Spleen (tissue), 13 donors: ENCODE measurements at places on chromosomes 7 and 10.

DNA sequence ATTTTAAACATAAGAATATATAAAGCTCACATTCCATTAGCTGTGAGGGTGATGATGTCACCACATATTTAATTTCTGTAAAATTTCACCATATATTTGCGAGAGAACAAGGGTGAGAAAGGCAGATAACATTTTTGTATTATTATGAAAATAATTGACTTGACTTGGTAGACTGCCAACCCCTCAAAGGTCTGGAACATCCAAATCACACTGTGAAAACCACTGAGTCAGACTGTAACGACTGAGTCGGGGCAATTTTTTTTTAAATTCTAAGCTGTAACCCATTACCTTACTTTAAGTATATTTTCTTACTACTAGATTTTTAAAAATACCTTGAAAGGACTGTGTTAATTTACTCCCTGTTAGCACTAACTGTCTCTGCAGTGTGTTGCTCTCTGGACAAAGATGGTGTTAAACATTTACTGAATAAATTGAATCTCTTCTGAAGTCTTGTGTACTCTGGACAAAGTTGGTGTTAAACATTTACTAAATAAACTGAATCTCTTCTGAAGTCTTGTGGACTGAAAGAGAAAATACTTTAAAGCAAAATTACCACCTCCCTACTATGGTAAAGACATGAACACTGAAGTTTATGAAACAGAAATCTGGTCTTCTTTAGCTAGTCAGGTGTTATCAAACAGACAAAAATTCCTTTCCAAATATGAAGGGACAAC is 14.1 kb downstream of the PDZD8 start:
- DNase-seq, result no peak

DNA sequence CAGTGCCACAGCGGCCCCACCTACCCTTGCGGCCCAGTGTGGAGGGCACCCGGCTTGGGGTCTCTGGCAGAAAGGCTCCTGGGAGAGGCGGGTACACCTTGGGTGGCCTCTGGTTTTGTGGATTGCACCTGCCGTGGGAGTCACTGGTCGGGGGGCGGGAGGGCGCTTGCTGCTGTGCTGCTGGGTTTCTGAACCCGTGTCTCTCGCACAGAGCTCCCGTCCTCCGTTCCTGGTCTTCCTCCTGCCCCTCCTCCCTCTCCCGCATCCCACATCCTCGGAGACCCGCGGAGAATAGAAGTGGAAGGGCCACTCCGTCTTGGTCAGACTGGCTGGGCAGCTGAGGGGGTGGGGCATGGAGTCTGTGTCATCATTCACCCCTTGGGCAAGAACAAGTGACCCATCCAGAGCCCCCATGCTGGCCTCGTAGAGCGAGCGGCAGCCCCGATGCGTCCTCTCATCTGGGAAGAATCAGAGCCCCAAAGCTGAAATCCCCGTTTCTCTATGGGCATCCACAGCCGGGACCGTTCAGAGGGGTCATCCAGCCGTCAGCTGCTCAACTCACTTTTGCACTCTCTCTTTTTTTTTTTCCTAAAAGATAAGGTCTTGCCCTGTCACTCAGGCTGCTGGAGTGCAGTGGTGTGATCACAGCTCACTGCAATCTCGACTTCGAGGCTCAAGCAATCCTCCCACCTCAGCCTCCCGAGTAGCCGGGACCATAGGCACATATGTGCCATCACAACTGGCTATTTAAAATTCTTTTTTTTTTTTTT is 4.0 kb downstream of the MAFK start:
- peak; percentile 78 for DNase-seq

- DNase-seq, result no peak
These were observed 168.6 kb downstream of the REEP3 start for GRCh38 chr10:63689768-63690167.

- DNase-seq, result no peak
These were observed 188.9 kb upstream of the KMT2E start for GRCh38 chr7:104825099-104825498.

DNA sequence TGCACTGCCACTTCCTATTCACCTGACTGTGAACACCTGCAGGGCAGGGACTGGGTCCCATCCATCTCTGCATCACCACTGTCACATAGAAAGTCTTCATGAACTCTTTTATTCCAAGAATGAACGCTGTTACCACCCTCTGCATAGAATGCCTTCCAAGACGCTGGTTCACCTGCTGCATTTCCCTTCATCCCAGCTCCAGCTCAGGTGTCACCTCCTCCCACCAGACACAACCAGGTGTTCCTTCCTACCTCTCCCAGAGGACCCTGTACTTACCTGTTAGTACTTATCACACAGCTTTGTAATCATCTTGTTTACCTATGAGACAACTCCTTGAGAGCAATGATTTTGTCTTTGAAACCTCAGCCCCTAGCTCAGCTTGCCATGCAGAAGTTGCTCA is 31.1 kb downstream of the SORBS1 start:
- no peak for DNase-seq

DNA sequence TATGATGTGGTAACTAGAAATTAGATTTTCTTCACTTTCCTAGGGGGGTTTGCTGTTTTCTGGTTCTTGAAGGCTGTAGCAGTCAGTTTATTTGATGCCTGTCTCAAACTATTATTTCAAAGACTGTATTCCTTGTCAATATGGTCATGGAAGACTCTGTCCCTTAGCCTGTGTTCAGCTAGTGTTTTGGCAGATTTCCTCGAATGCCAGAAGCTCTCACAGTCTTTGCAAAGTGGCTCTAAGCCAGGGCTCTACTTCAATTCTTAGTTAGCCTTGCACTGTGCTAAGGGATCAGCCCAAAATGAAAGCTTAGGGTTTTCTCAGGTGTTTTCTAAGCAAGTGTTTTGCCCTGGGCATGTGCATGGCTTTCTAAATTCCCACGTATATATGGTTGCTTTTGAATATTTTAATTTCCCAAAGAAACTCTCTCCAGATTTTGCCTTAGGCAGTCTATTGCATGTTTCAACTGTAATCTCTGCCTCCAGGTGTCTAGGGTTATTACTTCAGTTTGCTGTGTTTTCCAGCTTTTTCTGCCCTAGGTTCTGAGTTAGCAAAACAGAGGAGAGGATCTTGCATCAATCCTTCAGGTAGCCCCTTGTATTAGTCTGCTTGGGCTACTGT is 7.2 kb upstream of the C1GALT1 start:
- no peak for DNase-seq
